Stimulated activated CD4-positive, alpha-beta T cell treated with anti-CD3 and anti-CD28 coated beads, Interleukin-4, amount 100 ng/mL, for 4 hours (primary cell): ENCODE measurements at places on chromosomes 16 and 17.

DNA sequence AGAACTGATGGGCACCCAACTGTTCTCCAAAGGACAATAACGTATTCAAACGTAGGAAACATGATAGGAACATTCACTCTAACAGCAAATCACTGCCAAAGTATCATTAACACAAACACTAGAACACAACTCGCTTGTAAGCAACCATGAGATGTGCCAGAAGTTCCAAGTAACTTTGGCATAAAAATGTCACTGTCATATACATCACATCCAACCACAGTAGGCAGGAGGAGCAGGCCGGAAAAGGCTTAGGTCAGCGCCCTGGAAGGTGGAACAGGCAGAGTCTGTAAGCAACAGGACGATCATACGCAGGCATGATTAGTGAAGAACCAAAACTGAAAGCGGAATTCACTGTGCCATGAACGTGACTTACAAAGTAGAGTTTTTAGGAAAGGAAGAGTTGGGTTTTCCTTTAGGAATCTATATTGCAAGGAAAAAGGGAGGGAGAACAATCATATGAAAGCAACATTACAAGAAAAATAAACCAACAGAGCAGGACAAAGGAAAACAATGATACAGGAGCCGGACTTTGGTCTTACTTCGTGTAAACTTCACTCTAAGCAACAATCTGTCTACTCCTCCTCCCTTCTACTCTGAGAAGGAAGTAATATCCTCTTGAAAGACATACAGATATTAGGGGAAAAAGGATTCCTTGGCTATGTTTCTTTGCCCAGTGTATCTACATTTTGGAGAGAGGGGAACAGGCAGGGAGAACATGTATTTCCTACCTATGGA is 52.3 kb downstream of the YWHAE start:
- DNase-seq = no peak

- no peak for DNase-seq
Measured at GRCh38 chr17:62617894-62618472, 9.5 kb upstream of the MRC2 start.

- no peak for DNase-seq
Measured at GRCh38 chr16:47780213-47780875, 319.2 kb downstream of the PHKB start.

- no peak for DNase-seq
Measured at GRCh38 chr17:82930924-82931698, 91.3 kb upstream of the ZNF750 start.

GRCh38 chr17:67136191-67137025 is 92.1 kb downstream of the CACNG1 start:
- DNase-seq = no peak

DNA sequence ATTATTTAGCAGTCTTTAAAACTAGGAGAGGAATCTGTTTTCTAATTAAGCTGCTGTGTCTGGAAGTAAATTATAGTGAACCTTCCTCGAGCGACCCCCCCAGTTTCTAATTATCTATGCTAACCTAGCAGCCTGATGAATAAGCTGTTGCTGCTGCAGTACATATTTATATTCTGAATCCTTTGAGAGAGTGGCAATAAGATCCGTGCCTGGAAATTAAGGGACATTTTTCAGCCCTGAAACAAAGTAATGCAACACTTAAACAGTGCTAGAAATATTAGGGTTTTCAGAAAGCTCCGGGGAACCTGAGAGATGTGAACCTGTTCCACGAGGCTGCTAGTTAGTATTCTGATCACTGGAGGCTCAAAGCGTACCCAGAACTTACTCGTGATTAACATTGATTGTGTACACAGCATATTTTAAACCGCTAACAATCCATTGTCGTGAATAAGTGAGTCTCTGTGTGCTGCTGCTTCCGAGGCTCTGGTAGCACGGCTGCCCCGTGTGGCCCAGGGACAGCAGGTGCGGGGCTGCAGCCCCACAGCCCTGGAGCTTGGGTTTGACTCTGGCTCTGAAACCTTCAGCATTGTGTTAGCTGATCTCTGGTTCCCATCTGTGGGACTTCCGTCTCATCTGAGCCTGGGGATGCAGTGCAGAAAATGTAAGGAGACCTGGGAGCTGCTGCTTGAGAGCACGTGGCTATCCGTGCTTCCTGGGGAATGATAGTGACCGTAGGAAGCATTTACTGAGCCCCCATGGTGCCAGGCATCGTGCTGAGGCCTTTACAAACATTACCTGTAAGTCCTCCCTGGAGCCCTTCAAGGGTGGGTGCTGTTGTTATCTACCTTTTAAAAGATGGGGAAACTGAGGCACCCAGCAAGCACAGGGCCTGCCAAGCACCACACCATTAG is 190.9 kb upstream of the CHMP6 start:
- no peak for DNase-seq

GRCh38 chr17:81287152-81287551 is 8.0 kb downstream of the SLC38A10 start:
- DNase-seq = no peak

GRCh38 chr17:32441886-32442285 is 2.4 kb upstream of the PSMD11 start:
- no peak for DNase-seq

DNA sequence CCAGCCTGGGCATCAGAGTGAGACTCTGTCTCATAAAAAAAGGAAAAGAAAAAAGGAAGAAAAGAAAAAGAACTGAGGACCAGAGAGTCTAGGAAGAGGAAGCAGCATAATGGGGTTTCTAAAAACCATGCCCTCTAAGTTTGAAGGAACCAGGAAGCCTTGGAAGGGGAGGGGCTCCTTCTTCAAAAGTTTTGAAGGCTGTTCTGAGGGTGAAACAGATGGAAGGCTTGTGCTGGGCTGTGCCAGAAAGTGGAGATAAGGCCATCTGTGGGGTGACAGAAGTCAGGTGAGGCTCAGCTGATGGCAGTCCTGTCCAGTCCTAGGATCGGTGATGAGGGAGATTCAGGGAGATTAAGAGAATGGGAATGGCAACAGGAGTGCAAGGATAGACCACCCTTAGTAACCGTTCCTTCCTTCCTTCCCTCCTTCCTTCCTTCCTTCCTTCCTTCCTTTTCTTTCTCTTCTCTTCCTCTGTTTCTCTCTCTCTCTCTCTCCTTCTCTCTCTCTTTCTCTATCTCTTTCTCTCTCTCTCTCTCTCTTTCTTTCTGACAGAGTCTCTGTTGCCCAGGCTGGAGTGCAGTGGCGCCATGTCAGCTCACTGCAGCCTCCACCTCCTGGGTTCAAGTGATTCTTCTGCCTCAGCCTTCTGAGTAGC is 182.6 kb downstream of the NTN1 start:
- no peak for DNase-seq

GRCh38 chr17:46009681-46010596 is 10.9 kb downstream of the STH start:
- DNase-seq = no peak

GRCh38 chr16:89906140-89907025 is 12.3 kb upstream of the MC1R start:
- DNase-seq = no peak

DNA sequence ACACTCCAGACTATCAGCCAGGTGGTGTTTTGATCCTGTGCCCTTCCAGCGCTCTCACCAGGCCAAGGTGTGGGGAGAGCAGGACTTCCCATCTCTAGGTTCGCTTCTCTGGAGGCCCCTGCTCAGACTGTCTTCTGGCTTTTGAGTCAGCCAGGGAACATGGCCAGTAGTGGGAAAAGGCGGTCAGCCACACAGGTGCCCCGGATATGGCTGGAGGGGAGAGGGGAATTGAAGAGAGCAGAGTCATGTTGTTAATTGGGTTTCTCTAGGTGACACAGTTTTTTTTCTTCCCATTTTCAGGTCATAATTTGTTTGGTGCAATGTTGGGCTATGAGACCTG is 1.5 kb downstream of the MINK1 start:
- DNase-seq = no peak

DNA sequence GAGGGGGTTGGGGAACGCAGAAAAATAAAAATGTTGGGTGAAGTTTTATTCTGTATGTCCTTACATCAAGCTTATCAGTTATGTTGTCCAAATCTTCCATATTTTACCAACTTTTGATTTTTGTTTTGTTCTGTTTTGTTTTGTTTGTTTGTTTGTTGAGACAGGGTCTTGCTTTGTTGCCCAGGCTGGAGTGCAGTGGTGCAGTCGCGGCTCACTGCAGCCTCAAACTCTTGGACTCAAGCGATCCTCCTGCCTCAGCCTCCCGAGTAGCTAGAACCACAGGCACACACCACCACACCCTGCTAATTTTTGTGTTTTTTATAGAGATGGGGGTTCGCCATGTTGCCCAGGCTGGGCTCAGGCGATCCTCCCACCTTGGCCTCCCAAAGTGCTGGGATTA is 20.8 kb downstream of the ZNRF1 start:
- DNase-seq = no peak

DNA sequence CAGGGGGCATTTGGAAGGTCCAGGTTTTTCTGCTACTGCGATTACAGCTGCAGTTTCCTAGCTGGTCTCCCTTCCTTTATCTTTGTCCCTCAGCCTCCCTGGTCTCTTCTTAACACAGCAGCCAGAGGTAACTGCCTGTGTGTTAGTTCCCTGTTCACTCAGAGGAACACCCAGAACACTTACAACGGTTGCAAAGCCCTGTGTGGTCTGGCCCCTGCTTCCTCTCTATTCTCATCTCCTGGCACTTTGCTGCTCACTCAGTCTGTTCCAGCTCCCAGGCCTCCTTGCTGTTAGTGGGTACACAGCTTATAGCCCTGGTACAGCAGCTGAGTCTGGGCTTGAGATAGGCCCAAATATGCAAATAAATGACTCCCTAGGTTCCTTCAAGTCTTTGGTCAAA is 16.4 kb downstream of the NTN1 start:
- DNase-seq = no peak

GRCh38 chr17:28898527-28898955 is 1.0 kb upstream of the FLOT2 start:
- no peak for DNase-seq

GRCh38 chr17:45650561-45650960 is 133.6 kb upstream of the CRHR1 start:
- no peak for DNase-seq

DNA sequence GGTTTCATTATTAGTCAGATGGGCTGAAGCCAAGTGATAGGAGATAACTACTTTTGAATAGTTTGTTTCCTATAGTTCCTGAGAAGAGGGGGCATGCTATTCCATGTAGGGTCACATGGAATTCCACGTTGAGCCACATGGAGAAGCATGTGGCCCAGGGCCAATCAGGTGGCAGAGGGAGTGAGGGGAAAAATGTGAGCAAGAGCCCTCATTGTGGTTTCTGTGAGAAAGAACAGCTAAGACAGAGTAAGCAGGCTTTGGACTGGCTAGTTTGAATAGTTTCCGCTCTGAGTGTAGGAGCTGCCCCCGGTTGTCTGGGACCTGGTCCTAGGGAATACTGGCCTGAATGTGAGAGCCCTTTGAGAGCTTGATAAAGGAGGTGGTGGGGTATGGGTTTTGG is 69.9 kb upstream of the CNTNAP4 start:
- no peak for DNase-seq

DNA sequence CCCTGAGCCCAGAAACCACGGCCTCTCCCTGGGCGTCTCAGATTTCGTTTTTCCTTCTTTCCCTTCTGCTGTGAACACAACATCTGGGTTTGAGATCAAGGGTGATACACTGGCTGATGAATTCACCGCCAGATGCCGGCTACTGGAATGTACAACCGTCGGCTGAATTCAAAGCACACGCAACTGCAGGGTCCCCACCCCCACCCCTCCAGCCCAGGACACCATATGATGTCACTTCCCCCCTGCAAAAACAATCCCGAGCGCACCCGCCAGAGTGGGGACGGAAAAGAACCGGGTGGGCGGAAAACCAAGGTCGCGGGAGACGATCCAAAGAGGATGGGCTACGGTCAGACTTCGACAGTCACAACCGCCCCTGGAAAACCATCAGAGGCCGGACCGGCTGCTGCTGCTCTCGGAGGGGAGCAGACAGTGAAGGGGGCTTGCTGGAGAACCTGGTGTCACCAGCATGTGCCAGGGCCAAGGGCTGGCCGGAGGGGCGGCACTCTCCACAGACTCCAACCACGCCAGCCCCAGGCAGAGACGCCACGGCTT is 23.3 kb downstream of the CEP295NL start:
- DNase-seq = no peak

DNA sequence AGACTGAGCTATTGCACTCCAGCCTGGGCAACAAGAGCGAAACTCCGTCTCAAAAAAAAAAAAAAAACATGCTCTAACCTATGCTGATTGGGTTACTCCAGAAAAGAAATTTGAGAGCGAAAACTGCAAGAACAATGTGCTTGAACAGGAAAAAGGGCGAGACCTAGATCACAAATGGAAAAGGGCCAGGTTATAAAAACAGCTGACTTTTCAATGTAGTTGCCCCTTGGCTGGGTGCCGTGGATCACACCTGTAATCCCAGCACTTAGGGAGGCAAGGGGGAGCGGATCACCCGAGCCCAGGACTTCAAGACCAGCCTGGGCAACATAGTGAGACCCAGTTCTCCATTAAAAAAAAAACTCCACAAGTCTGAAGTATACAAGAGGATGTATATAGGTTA is 48.8 kb downstream of the MRM3 start:
- DNase-seq = no peak

DNA sequence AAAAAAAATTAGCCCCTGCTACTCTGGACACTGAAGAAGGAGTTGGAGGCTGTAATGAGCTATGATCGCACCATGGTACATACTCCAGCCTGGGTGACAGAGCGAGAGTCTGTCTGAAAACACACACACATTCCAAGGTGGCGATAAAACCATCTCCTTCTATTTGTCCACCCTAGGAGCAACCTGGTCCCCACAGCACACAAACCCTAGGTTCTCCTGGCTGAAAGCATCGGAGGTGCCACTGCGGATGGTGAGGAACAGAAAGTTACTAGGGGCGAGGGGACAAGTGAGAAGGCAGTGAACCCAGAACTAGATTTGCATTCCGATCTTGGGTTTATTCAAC is 1.4 kb upstream of the ECI1 start:
- no peak for DNase-seq

- DNase-seq = no peak
Measured at GRCh38 chr16:30104492-30104891, 8.5 kb upstream of the YPEL3 start.

DNA sequence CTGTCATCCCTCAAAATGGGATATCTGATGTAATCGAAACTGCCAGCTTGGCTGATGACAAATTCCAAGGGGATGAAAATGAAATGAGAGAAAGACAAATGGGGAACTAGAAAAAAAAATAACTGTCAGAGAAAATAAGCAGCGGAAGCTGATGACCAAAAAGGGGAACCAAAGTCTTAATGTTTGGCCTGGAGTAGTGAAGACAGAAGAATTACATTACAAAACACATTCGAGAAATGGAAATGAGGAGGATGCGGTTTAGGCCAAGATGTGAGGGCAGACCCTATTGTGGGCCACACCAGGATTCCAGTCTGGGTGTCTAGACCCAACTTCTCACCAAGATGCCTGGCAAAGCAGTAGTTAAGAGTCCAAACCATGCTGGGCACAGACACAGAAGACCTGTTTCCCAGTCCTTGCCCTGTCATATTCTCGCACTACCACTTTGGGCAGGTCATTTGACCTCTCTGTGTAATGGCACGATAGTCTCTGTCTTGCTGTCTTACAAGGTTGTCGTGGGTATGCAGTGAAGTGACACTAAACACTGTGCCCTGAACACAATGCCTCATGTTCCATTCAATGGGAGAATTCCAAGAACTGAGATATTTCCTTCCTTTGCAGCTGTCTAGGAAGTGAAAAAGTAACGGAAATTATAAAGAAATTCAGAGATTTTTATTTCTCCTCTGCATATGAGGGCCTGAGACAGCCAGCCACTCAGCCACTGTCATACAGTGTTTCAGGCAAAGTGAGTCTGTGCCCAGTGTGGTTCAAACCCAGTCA is 12.3 kb upstream of the CCL2 start:
- DNase-seq = no peak
